ENCODE measurements at places on chromosomes 4 and X. TPM values are rescaled to one million over a fixed set of nuclear protein-coding genes. Genes with fewer than 3 reads are reported as not detected.

The POU3F4 gene
- not detected for total RNA-seq

The RAB33A gene
- total RNA-seq = 4.4 TPM

The MAGEA12 gene
- not detected for total RNA-seq

DNA sequence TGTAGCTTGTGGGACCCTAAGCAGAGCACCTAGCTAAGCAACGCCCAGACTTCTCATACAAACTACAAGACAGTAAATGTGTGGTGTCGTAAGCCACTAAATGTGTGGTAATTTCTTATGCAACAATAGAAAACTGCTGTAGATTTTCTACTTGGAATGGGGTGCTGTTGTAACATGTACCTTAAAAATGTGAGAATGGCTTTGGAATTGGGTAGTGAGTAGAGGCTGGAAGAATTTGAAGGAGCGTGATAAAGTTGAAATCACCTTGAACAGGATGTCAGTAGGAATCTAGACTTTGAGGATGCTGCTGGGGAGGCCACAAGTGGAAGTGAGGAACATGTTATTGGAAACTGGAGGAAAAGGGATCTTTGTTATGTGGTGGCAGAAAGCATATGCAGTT, 43.2 kb upstream of the FUNDC1 start:
- no peak for DNase-seq
- no peaks in the 10 kb centered on the region for H3K27me3 ChIP-seq
- no peak overlapping the region for H3K27ac ChIP-seq
- H3K4me1 ChIP-seq = no peaks in the 10 kb centered on the region
- H3K36me3 ChIP-seq = no peaks in the 10 kb centered on the region
- no peak overlapping the region for H3K4me3 ChIP-seq

DNA sequence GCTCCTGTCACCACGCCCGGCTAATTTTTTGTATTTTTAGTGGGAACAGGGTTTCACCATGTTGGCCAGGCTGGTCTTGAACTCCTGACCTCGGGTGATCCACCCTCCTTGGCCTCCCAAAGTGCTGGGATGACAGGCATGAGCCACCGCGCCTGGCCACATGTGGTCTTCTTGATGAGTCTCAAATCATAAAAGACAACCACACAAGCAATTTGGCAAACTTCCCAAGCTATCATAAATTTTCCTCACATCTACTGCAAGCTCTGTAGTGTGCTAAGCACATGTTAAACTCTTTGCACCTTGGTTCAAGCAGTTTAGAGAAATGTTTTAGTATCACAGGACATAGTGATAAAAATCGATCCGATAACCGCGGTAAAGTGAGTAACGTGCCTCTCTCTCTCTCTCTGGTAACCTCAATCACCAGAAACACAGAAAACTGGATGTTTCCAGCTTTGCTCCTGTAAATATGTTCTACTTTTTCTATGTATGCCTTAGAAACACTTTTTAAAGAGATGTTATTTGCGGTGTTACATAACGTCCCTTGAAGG, 256.8 kb downstream of the DHRSX start:
- H3K36me3 ChIP-seq = no peaks in the 10 kb centered on the region
- no peaks in the 10 kb centered on the region for H3K27me3 ChIP-seq
- no peak for DNase-seq
- no peaks in the 10 kb centered on the region for H3K4me1 ChIP-seq

The TLR1 gene
- total RNA-seq = 51.5 TPM

Data from natural killer cell (primary cell).